ENCODE measurements at places on chromosomes 2 and 18.

- no peak for DNase-seq
Observed at GRCh38 chr2:71045865-71046548, 22.4 kb upstream of the NAGK start.

DNA sequence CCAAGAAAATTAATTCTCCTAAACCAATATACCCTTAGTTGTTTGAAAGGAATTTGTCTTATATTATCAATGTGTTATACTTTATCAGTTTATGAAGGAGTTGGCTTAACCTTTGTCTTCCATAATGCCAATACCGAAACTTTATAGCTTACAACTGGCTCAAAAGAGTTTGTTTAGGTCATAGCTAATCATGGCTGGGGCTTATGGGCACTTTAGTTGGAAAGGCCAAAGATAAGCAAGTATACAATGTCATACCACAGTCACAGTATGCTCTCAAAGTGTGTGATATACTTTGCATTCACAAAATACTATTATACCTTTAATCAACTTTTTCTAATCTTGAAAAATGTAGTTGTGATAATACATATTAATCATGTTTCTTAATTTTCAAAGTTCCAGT lies 2.3 kb downstream of the KLHL41 start:
- no peak for DNase-seq

GRCh38 chr2:42249887-42250286 lies 80.7 kb downstream of the EML4 start:
- no peak for DNase-seq

DNA sequence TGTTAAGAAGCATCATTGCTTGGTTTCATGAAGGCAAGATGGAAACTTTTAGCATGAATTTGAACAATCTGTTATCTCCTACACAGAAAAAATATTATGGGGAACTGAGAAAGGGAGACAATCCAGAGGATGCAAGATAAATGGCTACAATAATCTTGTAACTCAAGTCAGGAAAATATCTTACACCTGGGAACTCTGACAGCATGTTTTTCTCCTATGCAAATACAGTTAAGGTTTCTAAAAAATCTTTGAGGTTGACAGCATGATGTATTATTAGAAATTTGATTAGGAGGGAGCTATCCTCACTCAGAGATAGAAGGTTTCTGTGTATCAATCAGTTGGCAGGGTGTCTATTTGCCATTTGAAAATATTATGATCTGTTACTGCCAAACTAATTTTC lies 75.6 kb downstream of the GPD2 start:
- no peak for DNase-seq

DNA sequence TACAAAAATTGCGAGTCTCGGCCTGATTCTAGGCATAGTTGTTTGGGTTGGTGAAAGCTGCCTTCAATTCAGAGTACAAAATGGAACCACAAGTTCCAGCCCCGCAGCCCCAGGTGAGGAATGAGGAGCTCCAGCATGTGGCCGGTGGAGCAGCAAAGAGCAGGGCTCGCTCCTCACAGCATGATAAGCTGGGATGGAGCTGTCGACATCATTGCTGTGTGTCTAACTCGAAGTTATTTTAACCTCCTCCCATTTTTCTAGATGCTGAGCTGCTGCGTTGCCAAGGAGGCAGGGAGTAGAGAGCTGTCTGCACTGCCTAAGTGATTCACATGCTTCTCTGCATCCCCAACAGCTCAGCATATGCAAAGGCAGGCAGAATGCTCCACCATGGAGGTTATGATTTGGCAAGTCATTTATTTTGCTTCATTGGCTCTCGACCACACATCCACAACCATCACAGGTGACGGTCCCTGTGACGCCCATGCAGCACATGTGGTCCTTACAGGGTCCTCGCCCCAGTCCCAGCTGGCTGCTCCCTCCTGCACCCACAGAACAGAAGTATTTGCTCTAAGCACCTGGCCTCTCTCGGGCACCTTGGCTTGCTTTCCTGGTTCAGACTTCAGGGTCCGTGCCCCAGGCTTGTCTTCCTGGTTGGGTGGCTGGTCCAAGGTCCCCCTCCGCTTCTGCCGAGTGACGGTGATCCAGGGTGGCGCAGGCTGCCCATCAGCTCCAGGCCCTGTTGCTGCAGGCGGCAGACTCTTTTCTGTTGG lies 66.0 kb upstream of the MGAT4A start:
- DNase-seq = no peak

DNA sequence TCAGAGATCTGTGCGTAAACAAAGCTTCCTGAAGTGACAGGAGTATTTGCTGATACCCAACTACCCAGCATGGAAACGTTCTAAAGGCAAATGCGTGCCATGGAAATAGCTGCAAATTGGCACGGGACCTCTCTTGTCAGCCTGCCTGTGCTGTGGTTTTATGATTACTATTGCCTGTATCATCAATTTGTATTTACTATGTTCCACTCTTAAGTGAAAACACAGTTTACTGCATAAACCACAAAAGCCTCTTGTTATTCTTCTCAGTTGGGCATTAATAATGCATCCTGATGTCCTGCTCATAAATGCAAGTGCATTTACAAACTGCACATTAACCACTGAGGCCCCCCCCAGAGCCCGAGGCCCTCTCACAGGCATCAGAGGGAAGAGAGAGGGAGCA lies 196.6 kb upstream of the SLC35G4 start:
- DNase-seq = no peak

DNA sequence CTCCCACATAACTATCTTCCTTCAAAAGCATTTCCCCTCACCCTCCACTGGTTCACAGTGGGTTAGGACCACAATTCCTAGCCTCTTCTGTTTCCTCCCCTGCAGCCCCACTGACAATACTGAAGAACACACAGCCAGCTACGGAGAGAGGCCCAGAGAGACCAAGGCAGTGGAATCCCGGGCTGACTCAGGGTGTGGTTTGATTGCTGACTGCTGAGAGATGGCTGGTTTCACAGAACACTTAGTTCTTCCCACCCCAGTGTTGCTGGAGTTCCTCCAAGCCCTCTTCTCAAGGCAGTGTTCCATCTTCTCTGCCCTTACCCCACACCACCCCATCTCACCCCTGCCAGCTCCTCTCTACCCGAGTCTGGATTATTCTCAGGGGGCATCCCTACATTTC lies 43.3 kb upstream of the ZFP36L2 start:
- DNase-seq = no peak

DNA sequence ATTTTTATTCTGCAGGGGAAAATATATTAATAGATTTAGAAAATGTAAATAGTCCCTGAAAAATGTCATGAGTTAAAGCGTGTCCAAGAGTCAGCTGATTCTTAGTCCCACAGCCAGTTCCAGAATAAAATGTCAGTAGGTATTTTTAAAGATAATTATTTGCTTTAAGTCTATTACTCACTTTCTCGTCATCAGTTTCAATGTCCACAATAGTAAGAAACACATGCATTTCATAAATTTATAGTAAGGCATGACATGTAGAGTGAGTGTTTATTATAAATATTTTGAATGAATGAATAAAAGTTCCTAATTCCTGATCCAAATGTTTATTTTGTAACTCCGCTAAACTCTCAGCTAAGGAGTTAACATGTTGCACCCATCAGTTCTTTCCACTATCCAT lies 1044.0 kb upstream of the PIK3C3 start:
- DNase-seq = no peak

DNA sequence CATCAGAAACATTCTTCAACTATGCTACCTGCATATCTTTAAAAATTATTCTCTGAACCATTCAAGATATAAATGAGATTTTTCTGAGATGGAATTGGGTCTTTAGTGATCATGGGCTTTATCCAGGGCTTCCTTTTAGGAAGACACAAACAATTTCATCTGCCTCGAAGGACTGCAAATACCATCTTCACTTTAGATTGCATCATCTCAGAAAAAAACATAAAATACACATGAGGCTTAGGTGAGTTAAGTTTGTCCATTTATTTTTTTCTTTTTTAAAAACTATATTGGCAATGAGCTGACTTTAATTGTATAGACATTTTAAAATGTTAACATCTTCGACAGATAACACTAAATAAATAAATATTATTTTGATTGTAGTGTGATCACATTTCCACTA lies 20.1 kb downstream of the TTN start:
- no peak for DNase-seq

- DNase-seq = no peak
Observed at GRCh38 chr18:46877329-46877987, 39.8 kb downstream of the PIAS2 start.

DNA sequence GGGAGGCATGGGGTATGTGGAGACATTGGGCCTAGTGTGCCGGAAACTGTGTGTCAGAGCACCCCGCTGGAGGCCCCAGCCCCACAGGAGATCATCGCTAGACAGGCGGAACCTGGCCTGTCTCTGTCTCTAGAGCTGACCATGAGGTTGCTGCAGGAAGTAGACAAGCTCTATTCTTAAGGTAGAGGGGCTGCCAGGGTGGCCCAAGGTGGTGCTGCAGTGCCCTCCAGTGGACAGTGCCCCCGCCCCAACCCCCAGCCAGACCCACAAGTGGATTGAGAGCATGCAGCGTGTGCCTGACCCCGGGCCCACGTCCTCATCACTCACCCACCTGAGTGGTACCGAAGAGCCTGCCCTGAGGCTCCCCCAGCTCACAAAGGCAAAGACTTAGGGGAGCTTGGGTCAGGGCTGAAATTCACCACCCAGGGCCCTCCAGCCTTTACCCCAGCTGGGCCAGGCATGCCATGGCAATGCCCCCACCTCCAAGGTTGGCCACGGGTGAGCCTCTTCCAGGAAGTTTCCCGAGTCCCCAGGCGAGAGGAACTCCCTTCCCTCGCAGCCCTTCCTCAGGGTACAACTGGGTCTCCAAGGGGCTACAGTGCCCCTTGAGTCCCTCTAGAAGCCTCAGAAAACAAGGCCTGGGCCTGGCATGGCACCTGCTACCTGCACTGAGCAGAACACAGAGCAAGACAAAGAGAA lies 155.0 kb downstream of the TTC32 start:
- no peak for DNase-seq

DNA sequence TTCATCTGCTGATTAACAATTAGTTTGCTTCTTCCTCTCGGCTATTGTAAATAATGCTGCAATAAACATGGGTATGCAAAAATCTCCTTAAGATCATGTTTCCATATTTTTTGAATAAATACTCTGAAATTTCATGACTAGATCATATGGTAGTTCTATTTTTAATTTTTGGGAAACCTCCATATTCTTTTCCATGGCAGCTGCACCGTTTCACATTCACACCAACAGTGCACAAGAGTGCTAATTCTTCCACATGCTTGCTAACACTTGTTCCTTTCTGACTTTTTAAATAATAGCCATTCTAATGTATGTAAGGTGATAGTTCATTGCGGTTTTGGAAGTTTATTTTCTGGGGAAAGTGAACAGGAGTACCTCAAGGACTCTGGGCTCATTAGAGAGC lies 52.6 kb upstream of the TACR1 start:
- DNase-seq = no peak

Measured in midbrain (tissue), 1 donor.